Activated CD4-positive, alpha-beta T cell treated with anti-CD3 and anti-CD28 coated beads, Interleukin-2, amount 10 ng/mL, durations not matched to agents 7 days and 5 days (primary cell): ENCODE measurements at places on chromosomes 12 and 14.
A peak's percentile ranks its signal among the peaks of the same experiment; 100 is the strongest.

DNA sequence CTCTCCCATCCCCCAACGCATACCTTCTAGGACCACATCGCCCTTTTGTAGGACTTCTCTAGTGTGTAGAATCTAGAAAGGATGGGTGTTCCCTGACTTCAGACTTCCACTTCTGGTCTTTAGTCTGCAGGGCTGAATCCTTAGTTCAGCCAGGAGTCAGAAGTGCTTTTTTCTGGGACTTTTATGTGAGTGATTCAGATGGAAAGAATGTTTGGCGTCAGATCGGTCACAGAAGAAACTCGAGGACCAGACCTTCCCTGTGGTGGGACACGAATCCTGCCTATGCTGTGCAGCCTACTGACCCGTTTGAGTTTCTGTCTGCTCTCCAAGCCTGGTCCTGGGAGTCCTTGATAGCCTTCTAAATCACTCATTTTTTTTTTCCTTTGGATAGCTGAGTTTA, 165.4 kb upstream of the SSTR1 start:
- DNase-seq, result no peak

GRCh38 chr12:89370850-89371249, 18.5 kb upstream of the DUSP6 start:
- no peak for DNase-seq

GRCh38 chr14:100552524-100553125, 34.6 kb downstream of the BEGAIN start:
- DNase-seq, result no peak

DNA sequence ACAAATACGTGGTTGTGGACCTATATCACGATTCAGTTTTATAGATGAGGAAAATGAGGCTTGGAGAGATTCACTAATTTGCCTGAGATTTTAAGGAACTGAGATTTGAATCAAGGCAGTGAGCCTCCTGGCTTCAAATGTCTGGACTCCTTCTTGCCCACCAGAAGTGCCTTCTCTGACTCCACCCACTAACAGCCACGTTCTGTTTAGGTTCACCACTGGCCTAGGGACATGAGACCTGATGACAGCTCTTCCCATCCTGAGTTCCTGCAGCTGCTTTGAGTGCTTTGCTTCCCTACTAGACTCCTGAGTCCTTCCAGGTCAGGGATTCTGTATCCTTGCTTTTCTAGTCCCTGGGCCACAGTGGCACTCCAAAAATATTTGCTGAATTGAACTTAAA, 57.1 kb downstream of the PLBD1 start:
- DNase-seq, result no peak

GRCh38 chr14:62778310-62778709, 266.9 kb downstream of the KCNH5 start:
- no peak for DNase-seq

DNA sequence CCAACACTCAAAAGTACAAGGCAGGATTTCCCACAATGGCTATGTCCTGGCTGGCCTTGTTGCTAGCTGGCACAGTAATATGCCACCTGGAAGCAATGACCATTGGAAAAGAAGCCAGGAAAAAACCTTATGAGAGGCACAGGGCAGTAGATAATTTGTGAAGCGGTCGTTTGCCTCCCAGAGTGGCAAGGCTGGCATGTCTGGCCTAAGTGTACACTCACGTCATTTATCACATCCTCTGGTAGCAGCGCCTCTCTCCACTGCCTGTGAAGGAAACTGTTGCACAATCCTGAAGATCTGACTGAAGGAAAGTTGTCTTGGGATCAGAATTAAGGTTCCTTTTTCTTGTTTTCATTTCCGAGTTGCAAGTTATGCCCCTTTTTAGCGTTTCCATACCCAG, 408.5 kb downstream of the ZFP36L1 start:
- DNase-seq, result no peak

GRCh38 chr12:128267651-128268378, 845 bp downstream of the TMEM132C start:
- no peak for DNase-seq

GRCh38 chr14:52780893-52781292, 10.5 kb downstream of the GNPNAT1 start:
- DNase-seq, result no peak

GRCh38 chr12:123163227-123163626, 12.3 kb upstream of the PITPNM2 start:
- no peak for DNase-seq

DNA sequence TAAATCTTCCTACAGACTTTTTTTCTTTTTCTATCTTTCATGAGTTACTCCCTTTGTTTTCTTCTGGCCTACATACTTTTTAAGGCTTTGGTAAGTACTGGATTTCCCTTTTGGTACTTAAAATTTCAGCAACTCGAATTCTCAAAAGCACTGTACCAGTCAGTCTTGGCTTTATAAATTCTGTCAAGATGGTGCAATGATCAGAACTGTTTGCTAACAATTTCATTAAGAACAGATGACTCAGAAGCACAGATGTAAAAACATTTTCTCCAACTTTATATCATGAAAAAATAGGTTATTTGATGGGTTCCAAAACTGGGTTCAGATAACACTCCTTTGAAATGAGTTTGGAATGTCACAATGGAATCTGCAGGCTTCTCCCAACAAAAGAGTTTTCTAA, 1961.8 kb upstream of the FLRT2 start:
- no peak for DNase-seq

- no peak for DNase-seq
Observed at GRCh38 chr12:19992311-19992710, 376.0 kb upstream of the PDE3A start.

GRCh38 chr14:58565832-58566231, 71.9 kb upstream of the DACT1 start:
- no peak for DNase-seq

- no peak for DNase-seq
Observed at GRCh38 chr12:118145798-118146156, 9.9 kb downstream of the PEBP1 start.

- DNase-seq, result peak; percentile 17
Observed at GRCh38 chr12:118164798-118165486, 29.0 kb downstream of the PEBP1 start.

DNA sequence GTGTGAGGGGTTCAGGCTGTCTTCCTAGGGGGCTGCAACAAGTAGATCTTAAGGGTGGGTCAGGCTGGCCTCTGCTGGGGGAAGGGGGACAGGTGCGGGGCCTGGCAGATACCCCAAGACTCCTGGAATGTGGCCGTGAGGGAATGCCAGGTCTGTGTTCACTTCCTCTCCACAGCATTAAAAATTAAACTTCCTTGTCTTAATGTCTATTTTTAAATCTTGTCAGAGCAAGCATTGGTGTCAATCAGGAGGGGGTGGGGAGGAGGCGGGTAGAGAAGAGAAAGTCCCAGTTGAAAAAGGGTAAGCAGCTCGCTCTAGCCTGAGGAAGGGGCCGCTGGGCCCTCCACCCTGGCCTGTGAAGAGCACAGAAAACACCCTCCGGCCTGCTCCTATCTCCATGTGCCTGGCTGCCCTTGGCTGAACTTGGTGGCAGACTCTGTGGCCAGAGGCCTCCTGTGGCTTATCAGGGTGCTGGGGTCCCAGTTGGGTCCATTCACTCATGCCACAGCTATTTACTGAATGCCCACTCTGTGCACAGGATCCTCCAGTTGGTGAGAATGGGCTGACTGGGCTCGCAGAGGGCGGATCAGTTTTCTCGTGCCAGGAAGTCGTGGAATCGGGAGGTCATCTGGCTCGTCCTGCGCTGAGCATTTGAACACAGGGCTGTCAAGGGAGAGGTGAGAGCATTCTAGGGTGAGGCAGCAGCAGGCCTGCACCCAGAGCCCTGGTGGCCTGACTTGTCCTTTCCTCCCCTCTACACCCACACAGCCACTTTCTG, 128.8 kb downstream of the TSPAN9 start:
- no peak for DNase-seq

DNA sequence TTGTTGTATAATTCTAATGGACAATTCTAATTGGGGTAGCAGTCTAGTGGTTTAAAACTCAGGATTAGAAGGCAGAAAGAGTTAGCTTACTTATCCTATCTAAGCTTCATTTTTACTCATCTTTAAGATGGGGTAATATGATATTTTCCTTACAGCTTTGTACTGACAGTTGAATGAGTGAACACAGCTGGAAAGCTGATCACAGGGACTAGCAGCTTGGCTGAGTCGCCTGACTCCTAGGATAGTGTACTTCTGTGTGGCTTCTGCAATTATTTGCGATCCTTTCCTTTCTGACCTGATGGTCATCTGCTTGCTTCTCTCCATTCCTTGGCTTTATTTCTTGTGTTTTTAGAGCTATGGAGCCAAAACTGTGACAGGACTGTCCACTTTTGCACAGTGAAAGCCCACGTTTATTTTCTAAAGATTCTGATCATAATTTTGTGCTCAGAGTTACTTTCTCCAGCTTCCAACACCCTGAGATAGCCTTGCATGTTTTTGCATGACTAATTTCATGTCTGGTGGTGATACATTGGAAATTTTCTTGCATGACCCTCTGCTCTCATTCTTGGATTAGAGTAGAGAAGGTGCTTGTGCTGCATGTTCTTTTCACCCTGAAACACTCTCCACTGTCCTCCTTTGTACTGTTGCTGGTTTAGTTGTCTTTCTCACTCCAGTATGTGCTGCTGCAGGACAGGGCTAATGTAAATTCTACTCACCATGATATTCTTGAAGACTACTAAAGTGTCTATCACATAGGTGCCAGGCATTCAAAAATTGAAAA, 377.0 kb upstream of the ATP2B1 start:
- no peak for DNase-seq

DNA sequence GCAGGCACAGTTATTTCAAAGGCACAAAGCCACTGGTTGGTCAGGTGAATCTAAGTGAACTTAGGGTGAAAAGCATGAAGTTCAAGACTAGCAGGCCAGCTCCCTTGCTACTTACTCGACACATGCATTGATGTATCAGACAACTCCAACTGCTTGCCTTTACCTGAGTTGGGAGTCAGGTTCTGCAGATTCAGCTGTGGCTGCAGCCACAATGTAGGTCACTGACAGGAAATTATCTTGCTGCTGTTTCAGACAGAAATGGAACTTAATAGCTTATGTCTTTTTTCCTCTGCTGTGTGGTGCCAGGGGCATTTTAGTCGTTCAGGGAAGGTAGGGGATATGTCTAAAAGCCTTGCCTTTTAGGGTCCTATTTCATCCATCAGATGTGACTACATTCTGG, 125.6 kb upstream of the RPH3A start:
- DNase-seq, result no peak

DNA sequence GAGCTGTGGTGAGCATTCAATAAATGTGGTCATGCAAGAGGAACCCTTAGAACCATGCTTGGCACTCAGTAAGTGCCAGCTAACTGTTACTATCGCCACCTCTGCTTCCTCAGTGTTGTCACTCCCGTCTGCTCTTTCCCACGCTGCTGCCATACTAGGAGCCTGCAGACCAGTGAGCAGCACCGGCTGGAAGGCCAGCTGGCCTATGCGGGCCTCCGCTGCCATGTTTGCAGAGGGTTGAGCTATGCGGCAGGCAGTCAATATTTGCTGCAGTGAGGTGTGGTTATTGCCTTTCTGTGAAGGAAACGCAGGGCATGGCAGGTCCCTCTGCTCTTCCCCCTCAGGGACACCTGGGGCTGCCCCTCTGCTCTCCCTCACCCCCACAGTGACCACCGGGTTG, 13.0 kb downstream of the KMT5A start:
- DNase-seq, result no peak

DNA sequence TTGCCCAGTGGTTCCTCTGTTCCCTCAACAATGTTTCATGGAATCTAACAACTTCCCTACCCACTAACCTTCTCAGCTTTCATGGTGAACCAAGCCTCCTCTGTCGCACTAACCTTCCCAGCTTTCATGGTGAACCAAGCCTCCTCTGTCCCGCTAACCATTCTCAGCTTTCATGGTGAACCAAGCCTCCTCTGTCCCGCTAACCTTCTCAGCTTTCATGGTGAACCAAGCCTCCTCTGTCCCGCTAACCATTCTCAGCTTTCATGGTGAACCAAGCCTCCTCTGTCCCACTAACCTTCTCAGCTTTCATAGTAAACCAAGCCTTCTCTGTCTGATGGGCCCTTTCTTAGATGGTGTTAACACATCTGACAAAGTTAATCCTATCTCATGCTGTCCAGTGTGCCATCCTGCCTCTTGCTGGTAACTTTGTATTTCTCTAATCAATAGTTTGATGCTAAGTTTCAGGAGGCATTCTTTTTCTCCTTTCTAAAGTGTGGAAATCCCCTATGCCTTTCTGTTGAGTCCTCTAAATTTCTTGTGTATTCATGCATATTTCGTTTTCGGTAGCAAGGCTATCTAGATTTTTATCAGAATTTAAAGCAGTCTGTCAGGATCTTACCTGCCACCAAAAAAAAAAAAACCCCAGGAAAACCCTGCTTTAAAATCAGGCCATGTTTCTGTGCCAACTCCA, 26.8 kb upstream of the KCNK13 start:
- DNase-seq, result no peak

- DNase-seq, result no peak
Observed at GRCh38 chr12:19530637-19531023, 91.3 kb downstream of the AEBP2 start.

DNA sequence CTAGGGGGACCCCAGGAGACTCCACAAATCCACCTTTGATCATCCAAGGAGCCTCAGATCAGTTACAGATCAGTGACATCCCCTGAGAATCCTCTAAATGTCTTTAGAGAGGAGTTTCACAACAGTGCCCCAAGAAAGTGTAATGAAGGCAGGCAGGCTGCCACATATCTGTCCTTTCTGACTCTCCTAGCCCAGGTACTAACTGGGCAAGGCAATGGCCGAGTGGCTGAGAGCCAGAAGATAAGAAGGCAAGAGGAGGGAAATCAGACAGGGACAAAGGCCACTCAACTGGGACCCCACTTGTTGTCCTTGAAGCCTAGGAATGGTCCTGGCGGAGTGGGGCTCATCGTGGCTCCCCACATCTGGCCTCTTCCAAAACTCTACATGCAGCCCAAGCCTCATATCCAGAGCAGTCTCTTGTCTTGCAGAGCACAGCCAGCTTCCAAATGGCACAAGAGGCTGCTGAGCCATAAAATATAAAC, 11.6 kb downstream of the ACTN1 start:
- DNase-seq, result no peak

DNA sequence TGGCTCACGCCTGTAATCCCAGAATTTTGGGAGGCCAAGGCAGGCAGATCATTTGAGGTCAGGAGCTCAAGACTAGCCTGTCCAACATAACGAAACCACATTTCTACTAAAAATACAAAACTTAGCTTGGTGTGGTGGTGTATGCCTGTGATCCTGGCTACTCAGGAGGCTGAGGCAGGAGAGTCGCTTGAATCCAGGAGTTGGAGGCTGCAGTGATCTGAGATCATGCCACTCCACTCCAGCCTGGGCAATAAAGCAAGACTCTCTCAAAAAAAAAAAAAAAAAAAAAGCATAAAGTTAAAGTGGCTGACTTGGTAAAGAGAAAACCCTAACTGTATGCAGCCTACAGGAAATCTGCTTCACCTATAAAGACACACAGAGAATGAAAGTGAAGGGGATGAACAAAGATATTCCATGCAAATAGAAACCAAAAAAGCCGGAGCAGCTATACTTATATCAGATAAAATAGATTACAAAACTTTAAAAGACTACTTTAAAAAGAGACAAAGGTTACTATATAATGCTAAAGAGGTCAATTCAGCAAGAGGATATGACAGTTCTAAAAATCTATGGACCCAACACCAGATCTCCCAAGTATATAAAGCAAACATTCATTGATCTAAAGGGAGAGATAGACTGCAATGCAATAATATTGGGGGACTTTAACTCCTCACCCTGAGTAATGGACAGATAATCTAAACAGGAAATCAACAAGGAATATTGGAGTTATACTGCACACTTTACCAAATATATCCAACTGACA, 4.1 kb downstream of the CLEC2B start:
- no peak for DNase-seq
